ENCODE measurements at places on chromosomes 13 and 19.

GRCh38 chr19:40178756-40179155 lies 12.5 kb upstream of the MAP3K10 start:
- no peak for DNase-seq

DNA sequence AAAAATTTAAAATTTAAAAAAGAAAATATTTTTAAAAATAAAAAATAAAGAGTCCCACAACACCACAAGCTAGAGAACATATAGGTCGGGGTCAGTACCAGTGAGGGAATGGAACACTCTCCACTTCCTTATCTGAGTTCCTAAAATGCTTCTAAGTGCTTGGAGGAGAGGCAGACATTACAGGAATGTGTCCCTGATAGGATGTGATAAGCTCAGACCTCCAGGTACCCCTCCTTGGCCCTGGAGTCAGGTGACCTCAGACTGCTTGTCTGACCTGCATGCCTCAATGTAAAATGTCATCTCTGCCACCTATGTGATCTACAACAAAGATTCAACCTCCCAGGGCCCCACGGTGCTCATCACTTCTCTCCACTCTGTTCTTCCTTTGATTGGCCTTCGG lies 2.8 kb downstream of the ZNF814 start:
- no peak for DNase-seq

DNA sequence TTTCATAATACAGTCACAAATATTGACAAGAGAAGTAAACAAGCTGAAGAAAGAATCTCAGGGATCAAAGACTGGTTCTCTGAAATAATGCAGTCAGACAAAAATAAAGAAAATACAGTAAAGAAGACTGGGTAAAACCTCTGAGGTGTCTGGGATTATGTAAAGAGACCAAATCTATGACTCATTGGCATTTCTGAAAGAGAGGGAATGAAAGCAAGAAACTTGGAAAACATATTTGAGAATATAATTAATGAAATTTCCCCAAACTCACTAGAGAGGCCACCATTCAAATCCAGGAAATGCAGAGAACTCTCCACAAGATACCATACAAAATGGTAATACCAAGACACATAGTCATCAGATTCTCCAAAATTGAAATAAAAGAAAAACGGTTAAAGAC lies 53.0 kb upstream of the GPC6 start:
- DNase-seq, result no peak

DNA sequence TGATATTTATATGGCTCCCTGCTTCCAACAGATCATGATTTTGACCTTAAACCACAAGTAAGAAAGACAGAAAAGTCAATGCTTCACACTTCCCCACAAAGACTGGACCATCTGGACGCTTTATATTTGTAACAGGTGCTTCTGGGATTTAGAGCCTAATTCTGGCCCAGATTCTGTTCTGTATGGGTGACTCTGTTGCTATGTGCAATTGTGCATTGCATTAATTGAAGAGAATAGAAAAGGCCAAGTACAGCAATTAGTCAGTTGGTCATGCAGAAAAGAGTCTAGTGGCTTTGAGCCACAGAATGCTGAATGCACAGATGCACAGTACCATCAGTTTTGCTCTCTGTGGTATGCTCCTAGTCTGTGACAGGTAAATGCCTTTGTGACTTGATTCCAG lies 657.4 kb upstream of the ATXN8OS start:
- no peak for DNase-seq

DNA sequence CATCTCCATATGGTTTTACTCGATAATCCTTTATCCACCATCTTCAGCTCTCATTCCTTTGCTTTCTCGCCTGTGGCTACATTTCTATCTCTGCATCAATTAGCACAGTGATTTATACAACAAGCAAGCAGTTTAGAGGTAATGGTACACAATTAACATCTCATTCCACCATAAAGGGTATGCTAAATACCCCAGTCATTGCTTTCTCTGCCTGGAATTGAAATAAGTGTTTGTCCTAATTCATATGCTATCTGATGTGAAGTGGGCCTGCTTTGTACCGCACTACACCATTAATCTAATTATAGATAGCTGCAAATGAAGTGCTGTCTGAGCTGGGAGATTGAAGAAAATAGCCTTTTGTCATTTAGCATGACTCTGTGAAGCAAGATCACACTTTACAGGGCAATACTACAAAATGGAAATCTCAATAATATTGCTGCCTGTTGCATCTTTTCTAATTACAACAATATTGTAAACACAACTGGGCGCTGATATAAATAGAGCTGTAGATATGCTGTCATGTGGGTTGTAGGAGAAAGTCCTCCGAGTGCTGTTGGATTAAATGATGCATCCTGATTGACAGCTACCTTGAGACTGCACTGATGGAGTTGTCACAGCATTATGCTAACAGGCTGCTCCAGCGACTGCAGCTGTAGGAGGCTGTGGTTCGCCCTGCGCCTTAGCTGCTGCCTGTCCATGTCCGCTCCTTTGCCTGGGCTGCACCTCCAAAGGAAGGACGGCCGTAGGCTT lies 78.2 kb downstream of the GGACT start:
- DNase-seq, result no peak

DNA sequence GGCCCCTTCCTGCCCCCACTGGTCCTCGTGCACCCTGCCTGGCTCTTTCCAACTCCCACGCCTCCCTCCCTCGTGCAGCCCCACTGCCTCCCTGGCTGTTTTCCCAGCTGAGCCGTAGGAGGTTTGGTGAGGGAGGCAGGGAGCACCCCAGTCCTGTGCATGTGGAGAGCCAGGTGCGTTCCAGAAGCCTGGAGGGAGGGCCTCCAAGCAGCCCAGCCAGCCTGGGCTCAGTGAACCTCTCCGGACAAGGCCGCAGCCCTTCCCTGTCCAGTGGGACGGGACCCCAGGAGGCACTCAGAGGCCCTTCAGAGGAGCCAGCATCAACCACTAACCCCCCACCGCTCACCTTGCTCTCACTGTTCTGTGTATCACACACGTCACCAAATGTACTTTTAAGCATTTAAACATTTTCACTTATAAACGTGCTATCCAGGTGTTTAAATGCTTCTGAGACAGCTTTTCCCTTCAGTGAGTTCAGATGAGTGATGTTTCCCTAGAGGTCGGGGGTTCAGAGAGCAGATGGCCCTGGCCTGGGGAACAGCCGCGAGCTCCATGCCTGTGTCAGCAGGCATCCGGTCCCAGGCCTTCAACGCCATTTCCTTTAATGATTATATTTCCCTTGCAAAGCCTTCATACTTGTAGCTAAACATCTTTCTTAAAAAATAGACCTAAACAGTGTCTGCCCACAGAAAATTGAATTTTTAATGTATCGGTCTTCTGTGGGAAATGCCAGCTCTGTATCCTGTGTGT lies 122.6 kb downstream of the ATP11A start:
- DNase-seq, result no peak

- DNase-seq, result no peak
Observed at GRCh38 chr13:114283576-114283975, 2.2 kb downstream of the UPF3A start.

DNA sequence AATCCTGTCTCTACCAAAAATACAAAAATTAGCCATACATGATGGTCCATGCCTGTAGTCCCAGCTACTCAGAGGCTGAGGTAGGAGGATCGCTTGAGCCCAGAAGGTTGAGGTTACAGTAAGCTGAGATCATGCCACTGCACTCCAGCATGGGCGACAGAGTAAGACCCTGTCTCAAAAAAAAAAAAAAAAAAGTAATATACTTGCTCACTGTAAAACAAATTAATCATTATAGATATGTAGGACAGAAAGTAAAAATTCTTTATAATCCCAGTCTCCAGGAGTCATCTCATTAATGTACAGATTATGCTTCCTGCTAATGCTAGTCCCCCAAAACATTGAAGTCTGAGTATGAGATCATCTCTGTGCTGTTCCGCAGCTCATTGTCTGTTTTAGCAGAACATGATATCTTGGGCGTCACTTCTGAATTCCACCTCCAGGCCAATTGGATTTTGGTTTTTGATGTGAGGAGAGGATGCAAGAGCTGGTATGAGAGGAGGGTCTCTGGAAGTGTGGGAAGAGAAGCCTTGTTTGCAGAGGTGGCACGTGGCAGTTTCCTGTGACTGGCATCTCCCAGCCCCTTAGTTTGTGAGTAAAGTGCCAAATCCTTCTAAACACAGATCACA lies 75.4 kb upstream of the NPAS1 start:
- DNase-seq, result no peak

DNA sequence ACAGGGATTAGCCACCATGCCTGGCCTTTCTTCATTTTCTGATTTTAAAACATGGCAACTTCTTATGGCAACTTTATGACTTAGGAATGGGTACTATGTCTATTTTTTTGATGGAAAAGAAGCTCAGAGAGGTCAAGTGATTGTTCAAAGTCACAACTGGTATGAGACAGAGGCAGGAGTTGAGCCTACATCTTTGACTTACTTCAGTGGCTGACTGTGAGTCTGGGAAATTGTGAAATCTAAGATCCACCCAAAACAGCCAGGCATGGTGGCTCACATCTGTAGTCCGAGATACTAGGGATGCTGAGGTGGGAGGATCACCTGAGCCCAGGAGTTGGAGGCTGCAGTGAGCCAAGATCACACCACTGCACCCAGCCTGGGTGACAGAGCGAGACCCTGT lies 2.4 kb upstream of the ACTL9 start:
- no peak for DNase-seq

- DNase-seq, result peak; percentile 98
Observed at GRCh38 chr19:48492925-48493717, 18.5 kb downstream of the LMTK3 start.

GRCh38 chr19:15253513-15253912 lies 21.3 kb upstream of the EPHX3 start:
- DNase-seq, result no peak

DNA sequence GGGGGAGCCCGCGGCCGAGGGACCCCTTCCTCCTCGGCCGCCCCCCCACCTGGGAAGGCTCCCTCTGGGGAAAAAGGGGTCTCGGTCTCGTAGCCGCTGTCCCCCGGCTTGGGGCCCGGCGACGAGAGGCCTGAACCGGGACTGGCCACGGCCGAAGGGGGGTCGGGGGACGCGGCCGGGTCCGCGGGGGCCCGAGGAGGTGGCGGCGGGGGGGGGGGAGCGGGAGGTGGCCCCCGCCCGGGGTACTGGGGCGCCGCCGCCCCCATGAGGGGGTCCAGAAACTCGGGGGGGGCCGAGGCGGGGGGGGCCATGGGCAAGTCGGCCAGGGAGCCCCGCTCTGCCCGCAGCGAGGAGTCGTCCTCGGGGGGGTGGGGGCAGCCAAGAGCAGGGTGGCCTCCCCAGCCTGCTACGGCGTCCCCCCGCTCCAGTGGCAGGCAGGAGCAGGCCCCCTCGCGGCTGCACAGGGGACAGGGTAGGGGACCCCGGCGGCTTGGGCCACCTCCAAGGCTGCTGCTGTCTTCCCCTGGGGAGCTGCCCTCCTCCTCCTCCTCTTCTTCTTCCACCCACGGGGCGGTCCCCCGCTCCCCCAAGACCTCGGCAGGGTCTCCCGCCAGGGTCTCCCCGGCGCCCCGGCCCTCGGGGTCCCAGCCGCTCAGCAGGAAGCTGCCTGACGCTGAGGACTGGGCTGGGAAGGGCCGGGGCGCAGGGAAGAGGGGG lies 12.9 kb downstream of the LMTK3 start:
- DNase-seq, result no peak

DNA sequence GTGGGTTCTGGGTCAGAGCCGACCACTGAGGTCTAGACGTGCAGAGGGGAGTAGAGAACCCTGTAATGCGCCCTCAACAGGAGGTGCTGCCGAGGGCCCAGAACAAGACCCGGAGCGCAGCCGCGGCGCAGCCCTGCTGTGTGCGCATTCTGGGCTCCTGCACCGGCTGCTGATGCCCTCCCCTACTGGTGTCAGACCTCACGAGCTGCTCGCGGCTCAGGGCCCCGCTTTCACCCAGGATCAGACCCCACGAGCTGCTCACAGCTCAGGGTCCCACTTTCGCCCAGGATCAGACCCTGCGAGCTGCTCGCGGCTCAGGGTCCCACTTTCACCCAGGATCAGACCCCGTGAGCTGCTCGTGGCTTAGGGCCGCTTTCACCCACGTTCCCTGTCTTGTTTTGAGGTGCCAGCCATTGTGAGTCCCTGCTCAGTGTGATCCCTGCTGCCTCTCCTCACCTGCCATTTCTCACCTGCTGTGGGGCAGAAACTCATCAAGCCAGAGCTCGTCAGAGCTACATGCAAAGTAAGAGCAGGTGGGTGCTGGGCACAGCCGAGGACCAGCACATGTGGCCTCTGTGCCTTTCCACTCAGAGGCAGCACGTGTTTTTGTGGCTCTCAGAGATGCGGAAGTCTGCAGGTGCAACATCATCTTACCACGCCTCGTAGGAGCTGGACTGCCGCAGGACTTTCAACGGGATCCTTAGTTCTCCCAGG lies 47.0 kb upstream of the C13orf46 start:
- DNase-seq, result no peak

DNA sequence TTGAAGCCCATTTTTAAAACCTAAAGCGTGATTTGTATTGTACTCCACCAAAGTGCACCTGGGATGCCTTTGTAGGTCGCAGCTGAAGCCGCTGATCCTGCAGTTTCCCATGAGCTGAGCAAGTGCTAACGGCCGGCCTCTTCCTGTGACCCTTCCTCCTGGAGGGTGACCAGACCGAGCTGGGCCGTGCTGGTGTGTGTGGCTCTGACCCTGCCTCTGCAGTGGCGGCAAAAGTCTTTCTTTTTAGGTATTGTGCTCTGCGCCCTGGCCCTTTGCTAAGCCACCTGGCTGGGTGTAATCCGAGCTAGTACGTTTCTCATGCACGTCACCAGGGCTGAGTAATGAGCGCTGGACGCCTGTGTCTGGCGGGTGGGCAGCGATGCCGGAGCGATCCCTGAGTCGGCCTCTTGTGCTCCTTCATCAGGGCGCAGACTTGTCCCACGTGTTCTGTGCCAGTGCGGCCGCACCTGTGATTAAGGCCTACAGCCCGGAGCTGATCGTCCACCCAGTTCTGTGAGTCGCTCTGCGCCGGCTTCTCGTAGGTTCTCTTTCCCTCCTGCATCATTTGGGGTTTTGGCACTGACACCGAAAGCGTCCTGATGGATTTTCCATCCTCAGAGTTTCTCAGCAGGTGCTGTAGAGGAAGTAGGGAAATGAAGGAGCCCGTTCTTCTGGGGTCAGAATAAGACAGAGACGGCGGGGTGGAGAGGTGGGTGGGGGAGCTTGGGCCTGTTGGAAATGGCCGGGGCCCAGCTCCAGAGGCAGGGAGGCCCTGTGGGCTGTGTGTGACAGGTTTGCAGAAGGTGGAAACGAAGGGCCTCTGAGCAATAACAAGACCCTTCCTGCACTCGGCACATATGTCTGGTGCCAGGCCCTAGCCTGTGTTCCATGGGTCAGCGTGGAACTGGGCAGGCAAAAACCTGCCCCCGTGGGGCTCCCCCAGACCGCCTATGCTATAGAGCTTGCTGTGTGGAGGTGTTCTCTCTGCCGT lies 9.7 kb downstream of the NAXD start:
- DNase-seq, result no peak

- DNase-seq, result no peak
Observed at GRCh38 chr13:37460166-37460565, 138.4 kb downstream of the POSTN start.

- peak; percentile 39 for DNase-seq
Observed at GRCh38 chr19:9673912-9674662, 813 bp downstream of the ZNF562 start.
